Activated naive CD4-positive, alpha-beta T cell treated with anti-CD3 and anti-CD28 coated beads, Interleukin-2, amount 50 U/mL, for 72 hours (primary cell): ENCODE measurements at places on chromosomes 6 and 20. TPM values are rescaled to one million over a fixed set of nuclear protein-coding genes. Genes with fewer than 3 reads are reported as not detected.

DNA sequence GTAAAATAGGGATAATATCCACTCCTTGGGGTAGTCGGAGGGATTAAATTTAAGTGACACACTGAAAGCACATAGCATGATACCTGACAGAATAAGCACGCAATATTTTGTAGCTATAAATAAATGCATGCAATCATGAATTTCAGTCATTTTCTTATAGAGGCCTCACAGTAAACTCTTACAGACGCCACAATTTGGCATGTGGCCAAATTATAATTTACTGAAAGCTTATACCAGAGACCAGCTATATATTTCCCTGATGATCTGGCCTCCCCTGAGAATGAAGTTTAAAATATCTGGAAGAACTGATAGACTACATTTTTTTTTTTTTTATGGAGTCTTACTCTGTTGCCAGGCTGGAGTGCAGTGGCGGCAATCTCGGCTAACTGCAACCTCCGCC lies 40.9 kb downstream of the QRSL1 start:
- no peak for DNase-seq

DNA sequence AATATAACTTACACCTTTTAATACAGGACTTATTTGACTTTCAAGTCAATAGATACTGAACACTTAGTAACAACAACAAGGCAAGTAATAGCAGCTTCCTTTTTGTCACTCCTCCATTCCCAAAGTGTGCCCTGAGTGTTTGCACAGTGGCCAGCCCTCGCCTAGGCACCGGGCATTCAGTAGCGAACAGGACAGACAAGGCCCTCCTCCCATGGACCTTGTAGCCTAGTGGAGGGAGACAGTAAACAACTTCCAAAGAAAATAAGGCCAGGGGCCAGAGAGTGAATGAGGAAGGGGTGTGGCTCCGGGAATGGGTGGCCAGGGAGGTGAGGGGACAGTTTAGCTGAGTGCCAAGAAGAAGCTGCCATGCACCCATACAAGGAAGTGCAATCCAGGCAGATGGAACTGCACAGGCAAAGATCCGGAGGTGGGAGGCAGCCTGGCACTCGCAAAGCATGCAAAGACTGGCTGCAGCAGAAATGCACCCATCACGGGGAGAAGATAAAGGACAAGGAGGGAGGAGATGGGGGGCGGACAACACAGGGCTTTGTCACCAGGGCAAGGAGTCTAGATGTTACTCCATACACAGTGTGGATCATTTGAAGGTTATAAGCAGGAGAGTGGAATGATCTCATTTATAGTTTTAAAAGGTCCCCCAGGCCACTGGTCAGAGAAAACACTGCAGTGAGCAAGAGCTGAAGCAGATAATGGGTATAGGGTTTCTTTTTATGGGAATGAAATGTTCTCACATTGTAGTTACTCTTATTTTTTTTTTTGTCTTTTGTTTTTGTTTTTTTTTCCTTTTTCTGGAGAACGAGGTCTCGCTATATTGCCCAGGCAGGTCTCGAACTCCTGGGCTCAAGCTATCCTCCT lies 32.2 kb downstream of the ATP9A start:
- DNase-seq, result no peak

DNA sequence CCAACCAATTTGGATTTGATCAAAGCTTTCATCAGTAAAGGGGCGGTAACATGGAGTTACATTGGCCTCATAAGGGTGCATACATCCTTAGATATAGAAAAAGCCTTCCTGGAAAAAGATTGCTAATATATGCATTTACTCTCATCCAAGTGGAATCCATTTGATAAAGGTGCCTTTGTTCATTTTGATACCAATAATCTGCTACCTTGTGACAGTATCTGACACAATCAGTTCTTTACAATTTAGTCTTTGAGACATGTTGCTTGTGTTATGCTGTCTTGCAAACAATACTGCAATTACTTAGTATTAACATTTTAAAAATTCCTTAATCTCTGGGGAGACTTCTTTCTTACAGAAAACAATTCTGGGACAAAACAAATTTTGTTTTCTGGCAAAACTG lies 654.4 kb upstream of the SLC35B3 start:
- DNase-seq, result no peak

- DNase-seq, result no peak
These were observed 14.5 kb downstream of the REV3L start for GRCh38 chr6:111468329-111469012.

GRCh38 chr20:46347841-46348803 lies 39.8 kb upstream of the CDH22 start:
- no peak for DNase-seq

DNA sequence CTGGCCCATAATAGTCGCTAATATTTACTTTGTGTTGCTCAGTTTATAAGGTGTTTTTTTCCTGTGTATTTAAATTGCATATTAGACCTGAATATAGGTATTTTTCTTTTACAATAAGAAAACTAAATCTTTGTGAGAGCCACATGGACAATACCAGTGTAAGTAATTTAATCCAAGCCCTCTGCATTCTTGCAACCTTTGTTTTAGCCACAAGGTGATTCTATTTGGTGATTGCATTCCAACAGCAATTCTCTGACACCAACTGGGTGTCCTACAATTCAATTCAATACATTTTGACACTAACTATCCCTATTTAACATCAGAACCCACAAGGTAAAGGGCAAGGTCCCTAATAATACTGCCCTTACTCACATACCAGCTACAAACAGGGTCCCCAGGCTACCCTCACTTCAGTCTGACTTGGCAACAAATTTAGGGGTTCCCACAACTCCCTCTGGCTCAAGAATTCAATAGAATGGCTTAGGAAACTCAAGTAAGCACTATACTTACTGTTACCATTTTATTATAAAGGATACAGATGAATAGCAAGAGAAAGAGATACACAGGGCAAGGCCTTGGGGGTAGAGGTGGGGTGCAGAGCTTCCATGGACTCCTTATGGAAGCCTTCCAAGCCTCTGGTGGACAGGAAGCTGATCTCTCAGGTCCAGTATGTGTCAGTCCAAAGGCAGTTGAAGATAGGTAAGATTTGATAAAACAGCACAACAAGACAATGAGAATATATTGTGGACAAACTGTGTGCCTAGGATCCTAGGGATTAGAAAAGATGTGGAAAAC lies 169.3 kb downstream of the CD83 start:
- no peak for DNase-seq

Gene TMEM74B
- total RNA-seq, result not detected

Gene HSPA12B
- total RNA-seq, result not detected

Gene OXT
- not detected for total RNA-seq

Gene C6orf58
- total RNA-seq, result not detected
